Inflammatory macrophage treated with lipopolysaccharide for 1 hour (primary cell): ENCODE measurements at places on chromosomes 6 and 20.
A peak's percentile ranks its signal among the peaks of the same experiment; 100 is the strongest.

GRCh38 chr20:25067102-25067987 lies 9.4 kb upstream of the ACSS1 start:
- DNase-seq = no peak

- no peak for DNase-seq
Measured at GRCh38 chr20:59735917-59736316, 131.6 kb downstream of the PHACTR3 start.

GRCh38 chr6:140879946-140880345 lies 1252.8 kb upstream of the GJE1 start:
- DNase-seq = peak; percentile 62

GRCh38 chr6:127102299-127102698 lies 16.2 kb upstream of the RSPO3 start:
- peak; percentile 88 for DNase-seq
